Mesenteric fat pad (tissue), 1 donor: ENCODE measurements at places on chromosomes 2 and 18. TPM values are rescaled to one million over a fixed set of nuclear protein-coding genes. Genes with fewer than 3 reads are reported as not detected.
A peak's percentile ranks its signal among the peaks of the same experiment; 100 is the strongest.

CRACDL gene
- total RNA-seq = 7.9 TPM

GRCh38 chr2:233796254-233796653, 18.1 kb downstream of the MROH2A start:
- peak; percentile 22 for DNase-seq

CERKL gene
- not detected for total RNA-seq

TMEM198 gene
- 2.6 TPM for total RNA-seq

NEU2 gene
- not detected for total RNA-seq

CCDC178 gene
- total RNA-seq = 3.7 TPM

DNA sequence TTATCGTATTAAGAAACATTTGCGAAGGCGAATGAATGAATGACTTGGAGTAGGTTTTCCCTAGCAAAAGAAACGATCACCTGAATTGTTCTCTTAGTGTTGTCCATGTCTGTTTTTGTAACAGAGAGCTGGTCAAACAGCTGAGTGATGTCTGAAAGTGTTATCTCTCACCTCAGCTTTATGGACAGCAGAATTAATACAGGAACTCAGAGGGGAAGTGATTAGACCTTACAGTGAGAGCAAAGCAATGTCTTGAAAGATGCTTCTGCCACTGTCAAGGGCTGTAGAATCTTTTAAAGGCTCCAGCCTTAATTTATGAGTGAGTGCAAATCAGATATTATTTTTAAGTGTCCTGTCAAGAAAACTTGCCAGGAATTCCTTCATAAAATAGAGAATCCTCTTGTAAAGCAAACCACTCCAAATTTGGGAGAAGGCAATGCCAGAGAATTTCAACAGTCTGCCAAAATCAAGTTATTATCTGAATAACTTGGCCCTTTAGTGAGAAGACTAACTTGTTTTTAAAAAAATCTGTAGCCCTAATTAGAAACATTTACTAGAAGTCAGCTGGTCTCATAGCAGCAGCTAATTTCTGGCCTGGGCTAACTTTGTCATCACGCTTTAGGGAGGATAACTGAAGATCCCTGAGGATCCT, 60.7 kb downstream of the CDC42EP3 start:
- no peak for DNase-seq

SP9 gene
- total RNA-seq = not detected

GRCh38 chr2:186835628-186836027, 13.3 kb downstream of the ZSWIM2 start:
- no peak for DNase-seq

- no peak for DNase-seq
These were observed 71.4 kb upstream of the FAM98A start for GRCh38 chr2:33670392-33670937.

DNA sequence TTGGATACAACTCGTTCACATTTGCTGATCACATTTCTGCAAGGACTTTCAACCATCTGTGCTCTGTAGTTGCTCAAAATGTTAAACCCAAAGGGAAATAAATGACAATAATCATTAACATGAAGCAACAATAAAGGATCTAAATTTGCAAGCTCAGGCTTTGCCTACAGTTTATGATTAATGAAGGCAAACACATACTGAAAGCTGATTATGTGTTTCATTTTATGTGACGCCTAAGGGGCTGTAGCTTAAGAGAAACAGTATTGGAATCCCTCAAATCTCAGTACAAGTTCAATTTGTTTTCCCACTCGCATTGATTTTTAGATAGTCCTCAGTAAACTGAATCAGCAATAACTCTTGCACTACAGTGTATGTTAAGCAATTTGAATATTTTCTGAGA, 160.3 kb upstream of the FSIP2 start:
- DNase-seq = no peak

DNA sequence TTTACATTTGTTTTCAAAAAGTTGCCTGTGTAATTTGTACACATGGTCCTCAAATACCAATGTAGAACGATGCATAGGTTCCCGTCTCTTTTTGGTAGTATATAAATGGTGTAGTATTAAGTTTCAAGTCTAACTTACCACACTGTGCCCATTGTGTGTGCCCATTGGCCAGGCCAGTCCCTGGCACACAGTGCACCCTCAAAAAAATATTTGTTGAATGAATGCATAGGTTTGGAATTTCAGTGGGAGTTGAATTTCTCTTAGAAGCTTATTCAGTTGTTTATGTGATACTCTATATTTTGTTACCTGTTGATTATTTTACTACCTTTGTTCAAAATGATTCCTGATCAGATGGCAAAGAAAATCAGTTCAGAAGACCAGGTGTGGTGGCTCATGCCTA, 30.1 kb downstream of the IDH1 start:
- no peak for DNase-seq

NR4A2 gene
- 67.7 TPM for total RNA-seq

DNA sequence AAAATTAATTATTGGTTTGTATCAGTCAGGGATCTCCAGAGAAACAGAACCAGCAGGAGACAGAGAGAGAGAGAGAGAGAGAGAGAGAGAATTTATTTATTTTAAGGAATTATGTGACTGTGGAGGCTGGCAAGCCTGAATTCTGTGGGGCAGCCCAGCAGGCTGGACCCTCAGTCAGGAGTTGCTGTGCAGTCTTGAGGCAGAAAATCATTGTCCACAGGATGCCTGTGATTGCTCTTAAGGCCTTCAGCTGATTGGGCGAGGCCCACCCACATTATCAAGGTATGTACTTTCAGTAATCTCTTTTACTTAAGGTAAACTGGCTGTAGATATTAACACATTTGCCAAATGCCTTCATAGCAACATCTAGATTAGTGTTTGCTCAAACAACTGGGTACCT, 155.3 kb downstream of the SEPTIN10 start:
- DNase-seq = peak; percentile 5

GRCh38 chr18:25016666-25017065, 335.3 kb downstream of the ZNF521 start:
- no peak for DNase-seq

DNA sequence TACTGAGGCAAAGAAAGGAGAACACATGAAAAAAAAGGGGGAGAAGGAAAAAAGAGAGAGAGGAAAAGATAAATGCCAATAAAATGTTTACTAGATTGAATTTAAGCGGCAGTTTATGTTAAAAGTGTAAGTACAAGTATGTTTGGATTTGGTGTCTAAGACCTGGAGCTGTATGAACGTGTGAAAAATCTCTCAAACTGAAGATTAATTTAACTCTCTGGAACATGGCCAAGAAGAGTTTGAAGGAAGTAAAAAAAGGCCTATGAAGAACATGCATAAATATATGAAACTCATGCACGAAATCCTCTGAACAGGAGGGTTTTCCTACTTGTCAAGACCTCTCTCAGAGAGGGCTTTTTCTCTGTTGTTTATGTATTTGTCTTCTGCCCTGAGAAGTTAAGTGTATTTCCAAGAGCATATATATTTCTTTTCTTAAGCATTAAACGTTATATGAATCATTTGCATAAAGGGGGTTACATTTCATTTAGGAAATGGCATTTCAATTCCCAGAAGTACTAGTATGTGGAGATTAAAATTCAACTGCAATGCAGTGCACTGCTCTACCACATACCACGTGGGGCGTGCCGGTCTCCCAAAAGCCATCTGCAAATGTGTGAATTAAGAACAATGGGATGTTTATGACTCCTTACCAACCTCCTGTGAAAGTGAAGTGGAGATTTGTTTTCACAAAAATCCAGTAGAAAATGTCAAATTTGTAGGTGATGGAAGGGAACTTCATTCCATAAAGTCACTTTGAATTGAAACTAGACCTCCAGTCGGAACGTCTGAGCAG, 281.1 kb upstream of the TRIB2 start:
- DNase-seq = no peak

DSG4 gene
- total RNA-seq = not detected

SCYGR4 gene
- total RNA-seq = not detected

DNA sequence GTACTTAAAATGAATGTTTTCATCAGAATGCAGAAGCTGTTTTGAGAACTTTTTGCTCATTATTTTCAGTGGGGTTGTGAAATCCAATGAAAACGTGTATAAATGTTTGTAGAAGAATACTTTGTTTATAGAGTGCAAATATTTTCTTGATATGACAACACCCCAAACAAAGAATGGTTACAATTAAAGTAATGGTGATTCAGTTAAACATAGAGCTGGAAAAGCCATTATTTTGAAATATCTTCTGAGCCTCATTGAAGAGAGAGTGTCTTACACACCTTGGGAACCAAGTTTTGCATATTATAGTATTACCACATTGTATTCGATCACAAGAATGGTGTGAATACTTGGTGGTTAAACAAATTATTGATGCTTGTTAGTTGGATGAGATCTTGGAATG, 48.7 kb downstream of the SPTBN1 start:
- DNase-seq = no peak

GRCh38 chr18:32386471-32386870, 84.2 kb downstream of the GAREM1 start:
- no peak for DNase-seq

- no peak for DNase-seq
These were observed 469.4 kb downstream of the DLGAP1 start for GRCh38 chr18:3985664-3986063.
